ENCODE measurements at places on chromosomes 13 and 19.

DNA sequence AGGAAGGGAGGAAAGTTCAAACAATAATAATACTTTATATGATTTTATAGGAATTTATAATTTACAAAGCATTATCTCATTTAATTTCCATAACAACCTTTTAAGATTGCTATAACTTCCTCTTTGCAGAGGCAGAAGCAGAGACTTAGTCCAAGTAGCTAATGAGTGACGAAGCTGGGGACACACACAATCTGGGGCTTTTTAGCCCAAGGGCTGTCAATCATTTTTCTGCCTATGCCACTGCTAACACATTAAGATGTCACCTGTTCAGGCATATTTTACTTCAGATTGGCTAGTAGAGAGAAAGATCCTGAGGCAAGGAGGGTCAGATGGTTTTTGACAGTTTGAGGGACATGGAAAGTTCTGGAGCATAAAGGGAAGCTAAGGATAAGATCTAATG lies 12.6 kb downstream of the SCEL start:
- DNase-seq = no peak

DNA sequence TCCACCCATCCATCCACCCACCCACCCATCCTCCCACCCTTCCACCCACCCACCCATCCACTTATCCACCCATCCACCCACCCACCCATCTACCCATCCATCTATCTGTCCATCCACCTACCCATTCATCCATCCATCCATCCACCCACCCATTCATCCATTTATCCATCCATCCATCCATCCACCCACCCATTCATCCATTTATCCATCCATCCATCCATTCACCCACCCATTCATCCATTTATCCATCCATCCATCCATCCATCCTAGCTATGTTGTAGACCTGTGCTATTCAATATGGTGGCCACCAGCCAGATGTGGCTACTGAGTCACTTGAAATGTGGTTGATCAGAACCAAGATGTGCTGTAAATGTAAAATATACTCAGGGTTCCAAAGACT lies 5.1 kb downstream of the CAMSAP3 start:
- DNase-seq = no peak

- DNase-seq = no peak
Observed at GRCh38 chr13:110627351-110627750, 12.0 kb downstream of the NAXD start.

GRCh38 chr19:42105368-42105767 lies 26.9 kb downstream of the POU2F2 start:
- no peak for DNase-seq

GRCh38 chr13:98175043-98175442 lies 2.0 kb downstream of the RNF113B start:
- no peak for DNase-seq

GRCh38 chr13:50527612-50528509 lies 315.6 kb downstream of the DLEU7 start:
- no peak for DNase-seq

GRCh38 chr13:91032104-91032503 lies 315.4 kb upstream of the MIR17HG start:
- DNase-seq = no peak

- no peak for DNase-seq
Observed at GRCh38 chr13:32951580-32951979, 64.6 kb upstream of the KL start.

DNA sequence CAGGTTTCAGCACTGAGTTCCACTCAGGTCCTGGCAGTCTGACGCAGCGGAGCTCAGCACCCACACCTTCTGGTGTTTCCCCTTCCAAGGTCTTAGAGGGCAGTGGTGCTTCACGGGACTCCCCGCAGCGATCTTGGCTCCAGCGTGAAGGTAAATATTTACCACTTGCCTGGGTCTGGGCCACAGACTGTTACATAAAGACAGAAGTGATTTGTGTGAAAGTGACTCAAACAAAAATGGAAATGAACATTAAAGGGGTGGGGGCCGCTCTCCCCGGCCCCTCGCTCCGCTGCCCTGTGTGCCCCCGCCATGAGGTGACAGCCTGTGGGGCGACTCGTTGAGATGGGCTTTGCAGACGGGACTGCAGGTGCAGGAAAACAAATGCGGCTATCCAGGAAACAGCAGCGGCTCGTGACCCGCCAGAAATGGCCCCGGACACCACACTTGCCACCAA lies 55.0 kb downstream of the GGACT start:
- no peak for DNase-seq

- DNase-seq = no peak
Observed at GRCh38 chr13:27005556-27005955, 166.1 kb downstream of the USP12 start.

GRCh38 chr13:103056008-103056407 lies 10.2 kb downstream of the SLC10A2 start:
- no peak for DNase-seq

DNA sequence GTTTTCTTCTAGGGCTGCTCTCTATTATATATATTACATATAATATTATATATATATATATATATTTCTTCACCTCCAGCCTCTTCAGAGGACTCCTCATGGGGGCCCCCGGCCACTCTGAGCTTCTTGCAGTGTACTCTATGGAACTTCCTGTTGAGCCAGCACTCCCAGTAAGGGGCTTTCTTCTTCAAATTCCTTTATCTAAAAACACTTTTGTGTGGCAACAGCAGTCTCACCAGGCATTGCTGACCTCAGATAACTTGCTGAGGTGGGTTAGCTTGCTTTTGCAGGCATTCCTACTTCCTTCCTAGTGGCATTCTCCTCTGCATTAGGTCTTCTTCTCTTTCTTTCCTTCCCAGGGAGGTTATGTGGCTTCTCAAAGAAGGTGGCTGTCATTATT lies 381.5 kb downstream of the MYO16 start:
- no peak for DNase-seq

DNA sequence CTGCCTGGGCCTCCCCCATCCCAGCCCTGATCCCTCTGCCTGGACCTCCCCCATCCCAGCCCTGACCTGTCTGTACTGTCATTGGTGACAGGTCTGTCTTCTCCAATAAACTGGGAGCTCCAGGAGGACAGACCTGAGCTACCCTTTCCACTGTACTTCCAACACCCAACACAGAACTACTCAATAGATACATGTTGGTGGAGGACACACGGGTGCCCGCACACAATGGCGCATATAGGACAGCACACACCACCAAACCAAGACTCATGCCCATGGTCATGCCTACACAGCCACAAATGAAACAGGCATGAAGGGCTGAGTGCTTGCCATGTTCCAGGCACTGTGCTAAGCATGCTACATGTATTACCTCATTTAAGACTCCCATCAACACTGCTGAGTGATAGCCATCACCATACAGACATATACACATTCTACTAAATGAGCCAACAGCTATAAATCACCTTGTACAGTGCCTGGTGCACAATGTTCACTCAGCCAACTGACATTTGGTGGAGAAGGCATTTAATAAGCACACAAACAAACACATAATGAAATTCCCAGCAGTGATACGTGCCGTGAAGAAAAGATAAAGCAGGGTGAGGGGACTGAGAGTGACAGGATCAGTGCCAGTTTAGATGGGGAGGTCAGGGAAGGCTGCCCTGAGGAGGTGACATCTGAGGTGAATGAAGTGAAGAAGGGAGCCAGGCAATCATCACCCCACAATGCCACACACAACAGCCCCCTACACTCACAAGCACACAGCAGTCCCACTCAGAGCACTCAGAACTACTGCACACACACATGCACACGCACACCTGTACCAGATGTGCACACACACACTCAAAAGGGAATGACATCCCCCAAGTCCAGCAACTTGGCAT lies 857 bp downstream of the POU2F2 start:
- DNase-seq = no peak

DNA sequence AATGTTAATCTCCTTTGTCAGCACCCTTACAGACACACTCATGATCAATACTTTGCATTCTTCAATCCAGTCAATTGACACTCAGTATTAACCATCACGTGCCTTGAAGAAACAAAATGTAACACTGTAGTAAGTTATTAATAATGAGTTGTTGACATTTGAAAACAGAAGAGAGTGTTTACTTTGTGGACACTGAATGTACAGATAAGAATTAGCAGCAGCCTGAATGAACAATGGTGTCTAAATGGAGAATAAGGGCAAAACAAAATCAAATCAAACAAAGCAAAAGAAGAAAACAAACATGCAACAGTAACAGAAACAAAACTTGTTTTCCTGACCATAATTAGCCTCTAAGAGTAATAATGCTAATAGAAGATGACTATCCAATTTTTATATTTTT lies 1191.1 kb upstream of the MIR17HG start:
- no peak for DNase-seq

GRCh38 chr13:49097374-49097773 lies 121.7 kb downstream of the FNDC3A start:
- DNase-seq = no peak
